ENCODE measurements at places on chromosomes 5 and 9.
A peak's percentile ranks its signal among the peaks of the same experiment; 100 is the strongest.

DNA sequence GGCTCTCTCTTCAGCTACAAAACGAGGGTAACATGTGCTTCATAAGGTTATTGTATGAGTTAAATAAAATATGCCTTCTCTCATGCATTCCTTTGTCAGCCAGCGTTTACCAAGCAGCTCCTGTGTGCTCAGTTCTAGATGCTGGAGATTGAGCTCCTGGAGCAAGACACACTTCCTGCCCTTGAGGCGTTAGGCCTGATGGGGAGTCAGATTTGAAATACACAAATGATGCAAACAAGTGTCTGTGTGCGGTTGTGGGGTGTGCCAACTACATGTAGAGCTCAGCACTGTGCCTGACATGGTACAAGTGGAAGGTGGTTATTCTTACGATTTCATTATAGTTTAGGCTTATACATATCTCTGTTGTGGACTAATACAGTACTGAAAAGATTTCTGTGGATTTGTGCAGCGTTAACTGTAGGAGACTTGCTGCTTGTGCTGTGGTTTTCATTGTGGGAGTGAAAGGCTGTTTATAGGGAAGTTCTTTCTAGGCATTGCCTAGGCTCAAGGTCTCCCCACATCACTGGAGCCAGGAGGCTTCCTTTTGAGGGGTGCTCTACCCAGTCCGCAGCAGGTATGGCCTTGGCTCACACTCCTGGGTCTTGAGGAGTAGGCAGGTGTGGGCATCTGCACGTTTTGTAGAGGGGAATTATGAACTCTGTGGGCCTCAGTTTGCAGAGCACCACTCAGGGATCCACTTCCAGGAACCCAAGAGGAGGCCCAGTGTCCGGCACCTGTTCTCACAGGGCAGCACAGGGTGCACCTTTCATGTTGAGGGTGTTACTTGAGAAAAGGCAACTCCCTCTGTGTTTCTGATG is 39.8 kb upstream of the ANGPTL2 start:
- no peak for DNase-seq

DNA sequence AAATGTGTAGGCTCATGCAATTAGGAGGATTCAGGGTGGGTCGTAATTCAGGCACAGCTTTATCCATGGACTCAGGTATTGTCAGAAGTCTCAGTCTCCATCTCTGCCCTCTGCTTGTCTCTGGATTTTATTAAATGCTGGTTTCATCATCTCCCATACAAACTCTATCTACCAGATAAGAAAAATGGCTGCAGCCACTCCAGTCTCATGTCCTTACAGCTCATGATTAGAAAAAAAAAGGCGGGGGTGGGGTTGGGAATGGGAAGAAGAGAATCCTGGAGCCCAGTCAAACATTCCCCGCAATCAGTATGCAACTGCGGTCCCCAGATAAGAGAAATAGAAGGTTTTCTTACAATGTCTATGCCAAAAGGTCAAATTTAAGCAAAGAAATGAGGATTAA is 7.6 kb upstream of the FBXO38 start:
- no peak for DNase-seq

DNA sequence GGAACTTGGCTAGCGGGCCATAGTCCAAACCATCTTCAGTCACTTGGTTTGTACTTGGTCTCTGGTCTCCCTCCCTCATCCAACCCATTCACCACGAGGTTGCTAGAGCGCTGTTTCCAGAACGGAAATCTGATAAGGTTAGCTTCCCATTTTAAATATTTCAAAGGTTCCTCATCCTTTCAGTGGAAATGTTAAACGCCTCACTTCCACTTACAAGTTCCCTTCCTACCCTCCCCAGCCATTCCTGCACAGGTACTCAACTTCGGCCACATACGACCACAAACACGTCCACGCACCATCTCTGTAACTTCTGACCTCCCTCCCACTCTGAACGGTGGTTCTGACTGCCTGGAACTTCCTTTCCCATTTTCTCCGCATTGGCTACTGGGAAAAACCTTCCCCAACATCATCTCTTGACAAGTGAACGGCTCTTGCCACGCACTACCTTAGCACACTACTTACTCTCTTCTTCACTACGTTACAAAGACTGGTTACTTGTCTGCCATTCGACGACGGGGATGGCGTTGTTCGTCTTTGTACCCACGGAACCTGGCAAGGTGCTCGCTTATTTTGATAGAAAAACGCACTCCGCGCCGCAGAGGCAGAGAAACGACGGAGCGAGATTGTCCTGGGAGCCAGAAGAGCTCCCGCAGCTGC is 629 bp downstream of the CCNH start:
- DNase-seq = peak; percentile 28

- no peak for DNase-seq
Observed at GRCh38 chr5:14944996-14945395, 73.4 kb upstream of the ANKH start.

DNA sequence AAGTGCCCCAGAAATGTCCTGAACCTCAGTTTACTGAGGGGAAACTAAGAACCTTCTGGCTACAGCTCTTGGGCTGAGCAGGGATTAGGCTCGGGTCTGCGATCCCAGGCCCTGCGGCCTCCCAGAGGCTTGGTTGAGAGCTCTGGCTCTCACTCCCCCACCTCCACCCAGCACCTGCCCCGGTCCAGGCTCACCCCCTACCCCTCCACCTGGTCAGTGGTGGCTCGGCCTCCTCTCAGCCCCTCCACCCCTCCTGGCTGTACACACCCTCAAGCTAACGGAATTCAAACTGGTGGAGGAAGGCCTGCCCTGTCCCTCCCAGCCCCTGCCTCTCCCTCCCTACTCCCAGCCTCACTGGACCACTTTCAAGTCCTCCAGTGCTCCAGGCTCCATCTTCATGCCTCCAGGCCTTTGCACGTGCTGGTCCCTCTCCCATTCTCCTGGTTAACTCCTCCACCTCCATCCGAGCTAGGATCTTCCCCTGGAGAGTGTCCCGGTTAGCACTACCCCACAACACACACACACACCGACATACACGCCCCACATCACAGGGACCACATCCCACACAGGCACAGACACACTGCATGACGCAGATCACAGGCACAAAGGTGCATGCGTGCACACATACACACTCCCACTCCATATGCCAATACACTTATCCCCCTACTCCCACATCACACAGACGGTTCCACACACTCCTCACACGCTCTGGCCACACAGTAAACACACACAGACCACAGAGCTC is 130.9 kb downstream of the C9orf50 start:
- DNase-seq = peak; percentile 63

DNA sequence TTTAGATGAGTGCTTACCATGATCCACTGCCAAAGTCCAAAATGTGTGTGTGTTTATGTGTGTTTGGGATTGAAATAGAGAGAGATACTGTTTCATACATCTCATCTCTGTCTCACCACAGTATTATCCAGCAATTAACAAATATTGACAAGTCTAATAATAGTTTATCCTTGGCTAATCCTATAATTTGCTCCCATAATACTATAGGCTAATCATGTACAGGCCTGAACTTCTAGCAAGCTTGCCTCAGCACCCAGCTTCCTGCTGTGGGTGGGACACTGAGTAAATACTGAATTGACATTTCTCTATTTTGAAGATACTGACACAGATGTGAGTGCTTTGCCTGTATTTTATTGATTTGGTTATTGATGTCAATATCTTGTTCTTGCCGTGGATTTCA is 35.3 kb upstream of the KCNV2 start:
- DNase-seq = no peak

DNA sequence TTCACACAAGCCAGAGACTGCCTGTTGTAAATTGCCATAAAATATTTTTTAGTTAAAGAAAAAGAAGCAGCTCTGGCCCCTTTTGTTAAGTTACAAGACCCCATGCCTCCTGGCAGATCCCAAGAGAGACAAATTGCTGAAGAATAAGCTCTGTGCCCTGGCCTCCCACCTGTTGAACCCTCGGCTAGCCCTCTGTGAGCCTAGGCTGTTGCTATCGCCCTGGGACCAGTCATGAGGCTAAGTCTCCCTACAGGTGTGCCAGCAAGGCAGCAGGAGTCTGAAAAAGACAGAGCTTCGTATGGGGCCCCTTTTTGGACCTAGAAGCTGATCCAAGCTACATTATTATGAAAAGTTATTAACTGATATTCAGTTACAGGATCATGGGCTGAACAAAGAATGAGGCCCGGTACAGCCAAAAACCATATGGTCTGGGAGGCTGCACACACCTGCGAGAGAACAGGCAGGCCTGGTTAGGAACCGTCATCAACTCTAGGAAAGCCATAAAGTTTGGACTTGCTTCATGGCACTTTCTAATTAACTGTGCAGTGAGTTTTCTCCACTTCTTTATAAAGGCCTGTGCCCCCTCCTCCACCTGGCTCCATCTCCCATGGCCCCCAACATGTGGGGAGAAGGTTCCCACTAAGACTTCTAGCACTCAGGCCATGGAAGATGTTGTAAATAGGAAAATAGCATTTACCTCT is 384.7 kb downstream of the ENC1 start:
- DNase-seq = no peak

- no peak for DNase-seq
Observed at GRCh38 chr5:150082889-150083288, 3.5 kb downstream of the CSF1R start.

DNA sequence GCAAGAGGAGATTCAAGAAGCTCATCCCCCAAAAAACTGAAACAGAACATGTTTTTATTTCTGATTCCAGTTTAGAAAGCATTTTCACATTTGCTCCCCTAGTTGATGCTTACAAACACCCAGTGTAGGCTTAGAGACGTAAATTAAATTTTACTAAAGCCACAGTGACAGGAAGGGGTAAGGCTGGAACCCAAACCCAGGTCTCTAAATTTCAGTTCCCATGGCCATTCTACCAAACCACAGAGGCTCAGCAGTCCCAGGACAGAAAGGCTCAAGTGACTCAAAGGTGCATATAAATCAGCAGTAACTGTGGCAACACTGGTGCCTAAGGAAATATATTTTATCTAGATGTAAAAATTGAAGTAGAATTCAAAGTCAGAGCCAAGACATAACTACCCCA is 128.7 kb downstream of the CEP120 start:
- DNase-seq = no peak

GRCh38 chr5:154309371-154309745 is 118.8 kb downstream of the GALNT10 start:
- no peak for DNase-seq

DNA sequence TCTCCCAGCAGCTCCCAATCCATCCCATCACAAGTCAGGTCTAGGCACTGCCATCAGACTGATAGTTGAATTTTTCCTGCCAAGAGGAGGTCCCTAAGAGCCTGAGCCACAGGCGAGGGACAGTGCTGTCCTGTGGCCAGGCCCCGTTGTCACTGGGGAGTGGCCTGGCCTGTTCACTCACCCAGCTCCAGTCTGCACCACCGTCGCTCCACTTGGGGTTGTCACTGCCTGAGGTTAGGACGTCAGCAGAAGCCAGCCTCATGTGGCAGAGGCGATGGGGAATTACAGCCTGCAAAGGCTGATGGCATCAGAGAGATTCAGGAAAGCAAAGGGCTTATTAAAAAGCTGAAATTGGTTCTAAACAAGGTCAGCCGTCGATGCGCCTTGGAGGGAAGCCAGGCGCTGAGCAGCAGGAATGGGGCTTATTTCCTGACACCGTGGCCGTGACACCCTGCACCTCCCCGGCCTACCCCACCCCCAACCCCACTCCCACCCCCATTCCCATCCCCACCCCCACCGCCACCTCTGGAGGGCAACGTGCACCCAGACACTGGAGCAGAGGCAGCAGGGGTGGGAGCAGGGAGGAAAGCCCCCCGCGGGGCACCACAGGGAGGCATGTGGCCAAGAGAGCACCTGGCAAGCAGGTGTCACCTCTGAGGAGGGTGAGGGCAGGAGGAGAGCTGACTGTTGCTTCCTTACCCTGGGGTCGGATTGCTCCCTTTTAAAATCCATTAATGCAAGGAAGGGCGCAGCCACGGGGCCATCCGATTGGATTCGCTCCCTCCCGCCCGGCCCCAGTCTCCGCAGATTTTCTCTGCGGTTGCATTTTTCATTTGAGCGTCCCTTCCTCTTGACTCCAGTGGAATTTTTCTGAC is 3.1 kb upstream of the DBH start:
- no peak for DNase-seq

DNA sequence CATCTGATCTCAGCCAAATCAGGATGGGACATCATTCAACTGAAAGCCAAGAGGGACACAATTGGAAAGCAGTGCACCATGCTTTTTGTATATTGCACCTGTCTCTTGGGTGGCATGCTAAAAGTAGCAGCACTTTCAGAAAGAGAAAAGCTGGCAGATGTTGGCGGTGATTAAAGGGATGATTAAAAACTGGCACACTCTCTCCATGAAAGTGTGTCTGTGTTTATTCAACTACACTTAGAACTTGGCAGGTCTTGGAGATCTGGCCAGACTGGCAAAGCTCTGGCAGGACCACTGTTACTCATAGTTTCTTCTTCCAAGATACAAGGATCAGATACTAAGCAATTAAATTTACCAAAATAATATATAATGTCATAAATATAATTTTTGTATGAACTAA is 112.9 kb upstream of the ELAVL2 start:
- no peak for DNase-seq
